Islet precursor cell (in vitro differentiated cells): ENCODE measurements at places on chromosomes 5 and 9.

DNA sequence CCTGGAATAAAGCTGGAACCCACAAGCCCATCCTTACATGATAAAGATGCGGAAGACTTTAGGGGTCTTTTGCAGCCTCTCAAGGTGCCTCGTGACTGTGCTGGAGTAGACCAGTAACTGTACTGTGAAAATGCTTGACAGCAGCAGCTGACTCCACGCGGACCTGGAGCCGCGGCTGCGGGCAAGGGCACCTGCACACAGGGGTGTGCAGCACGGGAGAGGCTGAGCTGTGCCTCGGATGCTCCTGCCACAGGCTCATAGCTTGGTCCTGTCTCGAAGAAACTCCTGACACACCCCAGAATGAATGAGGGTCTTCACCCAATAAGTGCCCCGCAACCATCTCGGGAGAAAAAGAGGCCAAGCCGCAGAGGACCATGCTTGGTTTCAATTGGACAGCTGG is 40.3 kb upstream of the CEP72 start:
- DNase-seq = no peak

DNA sequence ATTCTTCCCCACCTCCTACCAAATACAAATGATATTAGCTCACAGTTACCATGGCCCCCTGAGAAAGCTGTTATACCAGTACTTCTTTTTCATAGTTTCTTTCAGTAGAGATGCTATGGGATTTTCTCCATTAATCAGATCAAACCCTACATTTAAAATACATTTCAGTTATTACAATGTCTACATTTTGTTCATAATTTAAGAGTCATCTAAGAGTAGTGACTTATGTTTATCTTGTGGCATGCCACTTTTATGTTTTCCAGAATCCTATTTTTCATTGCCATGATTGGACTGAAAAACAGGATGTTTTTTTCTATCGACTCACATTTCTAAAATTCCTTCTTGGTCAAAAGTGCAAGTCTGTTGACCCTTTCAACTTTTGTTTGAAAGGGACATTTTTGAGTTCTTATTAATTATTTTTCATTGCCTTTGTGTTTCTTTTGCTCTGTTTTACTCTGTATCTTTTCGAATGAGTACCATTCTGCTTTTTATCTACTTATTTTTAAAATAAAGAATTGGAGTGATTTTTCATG is 77.4 kb upstream of the ANXA1 start:
- no peak for DNase-seq

- DNase-seq = no peak
Measured at GRCh38 chr5:65061250-65061973, 292.7 kb downstream of the CWC27 start.

GRCh38 chr5:127981498-127981897 is 102.1 kb upstream of the SLC12A2 start:
- DNase-seq = no peak

DNA sequence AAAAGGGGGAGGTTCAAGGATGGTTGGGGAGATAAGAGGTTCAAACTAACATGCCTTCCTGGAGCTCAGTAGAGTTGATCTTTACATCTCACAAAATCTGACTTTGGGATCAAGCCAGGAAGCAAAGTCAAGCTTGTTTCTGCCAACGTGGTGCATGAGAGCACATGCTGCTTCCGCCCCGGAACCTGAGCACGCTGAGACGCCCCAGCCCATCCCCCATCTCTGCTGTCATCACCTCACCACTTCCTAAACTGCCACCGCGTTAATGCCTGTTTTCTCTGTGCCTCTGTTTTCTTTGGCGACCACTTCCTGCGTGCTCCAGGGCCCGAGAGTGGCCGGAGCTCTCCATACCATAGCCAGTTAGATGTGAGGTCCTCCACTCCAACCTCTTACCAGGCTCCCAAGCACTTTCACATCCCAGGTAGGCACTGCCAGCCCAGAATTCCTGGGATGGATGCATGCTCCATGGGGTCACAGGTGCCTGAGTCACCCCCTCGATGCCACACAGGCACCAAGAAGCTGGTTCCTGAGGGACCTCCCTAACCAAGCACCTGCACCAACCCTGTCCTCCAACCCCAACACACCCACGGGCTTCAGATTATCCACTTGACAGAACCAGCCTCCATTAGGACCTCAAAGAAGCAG is 31.2 kb upstream of the AFAP1L1 start:
- no peak for DNase-seq

DNA sequence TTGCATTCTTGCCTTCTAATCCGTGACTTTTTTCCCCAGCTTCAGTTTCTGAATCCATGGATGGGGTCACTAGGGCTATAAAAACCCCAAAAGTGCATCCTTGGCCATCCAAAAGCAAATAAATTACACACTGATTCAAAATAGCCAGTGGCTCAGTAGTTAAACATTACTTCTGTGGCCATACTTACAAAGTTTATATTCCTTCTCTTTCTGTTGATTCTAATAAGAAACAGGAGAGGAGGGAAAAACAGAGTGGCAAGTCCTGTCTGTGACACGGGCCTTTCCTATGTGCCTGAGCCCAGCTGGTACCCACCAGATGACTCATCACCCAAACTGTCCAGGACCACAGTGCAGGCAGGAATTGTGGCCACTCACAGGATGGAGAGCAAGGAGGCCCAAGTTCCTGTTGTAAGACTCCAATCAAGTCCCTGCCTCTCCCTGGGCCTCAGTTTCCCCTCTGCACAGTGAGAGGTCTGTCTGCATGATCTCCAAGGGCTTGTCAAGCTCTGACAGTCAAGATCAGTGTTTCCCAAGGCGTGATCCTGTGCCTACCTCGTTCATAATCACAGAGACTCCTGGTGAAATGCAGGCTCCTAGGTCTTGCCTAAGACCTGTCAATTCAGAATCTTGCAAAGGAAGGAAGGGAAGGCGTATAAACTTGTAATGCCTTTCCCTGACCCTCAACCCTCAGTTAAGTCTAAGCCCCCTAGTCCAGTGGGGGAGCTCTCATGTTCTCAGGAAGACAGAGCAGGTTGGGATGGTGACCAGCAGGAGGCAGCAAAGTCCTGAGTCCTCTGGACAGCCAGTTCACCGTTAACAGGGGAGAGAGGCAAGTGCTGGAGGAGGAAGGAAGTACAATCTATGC is 29.5 kb downstream of the TNIP1 start:
- DNase-seq = peak; percentile 91

DNA sequence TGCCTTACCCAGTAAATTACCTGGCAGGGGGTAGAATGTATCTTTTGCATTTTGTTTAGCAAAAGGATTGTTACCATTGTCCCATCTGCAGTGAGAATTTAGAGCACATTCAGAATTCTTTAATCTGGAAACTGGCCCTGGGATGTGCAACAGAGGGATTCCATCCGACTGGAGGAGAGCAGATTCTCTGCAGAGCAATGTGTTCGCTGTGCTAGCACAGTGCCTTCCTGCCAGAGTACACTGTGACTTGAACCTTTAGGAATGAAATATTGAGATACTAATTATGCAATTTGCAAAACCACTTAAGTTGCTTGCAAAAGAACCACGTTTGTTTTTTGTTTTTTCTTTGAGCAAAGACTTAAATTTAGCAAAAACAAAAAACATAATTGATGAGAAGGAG is 22.5 kb upstream of the DMRT1 start:
- no peak for DNase-seq

GRCh38 chr5:154174091-154174490 is 16.4 kb upstream of the GALNT10 start:
- DNase-seq = no peak

DNA sequence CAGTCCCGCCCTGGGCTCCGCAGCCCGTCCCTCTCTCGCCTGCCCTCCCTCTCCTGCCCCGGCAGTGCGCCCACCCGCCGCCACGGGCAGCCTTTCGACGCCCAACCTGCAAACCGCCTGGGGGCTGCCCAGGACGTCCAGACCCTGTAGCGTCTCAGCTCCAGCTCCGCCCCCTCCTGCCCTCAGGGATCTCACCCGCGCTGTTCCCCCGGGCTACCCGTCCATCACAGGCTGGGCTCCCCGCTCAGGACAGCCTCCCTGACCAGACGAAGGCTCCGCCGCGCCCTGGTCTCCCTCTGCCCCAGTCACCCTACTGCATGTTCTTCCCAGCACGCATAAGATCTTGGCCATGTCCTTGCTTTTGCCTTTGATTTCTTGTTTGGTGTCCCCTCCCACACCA is 1.4 kb downstream of the RASGEF1C start:
- DNase-seq = no peak

DNA sequence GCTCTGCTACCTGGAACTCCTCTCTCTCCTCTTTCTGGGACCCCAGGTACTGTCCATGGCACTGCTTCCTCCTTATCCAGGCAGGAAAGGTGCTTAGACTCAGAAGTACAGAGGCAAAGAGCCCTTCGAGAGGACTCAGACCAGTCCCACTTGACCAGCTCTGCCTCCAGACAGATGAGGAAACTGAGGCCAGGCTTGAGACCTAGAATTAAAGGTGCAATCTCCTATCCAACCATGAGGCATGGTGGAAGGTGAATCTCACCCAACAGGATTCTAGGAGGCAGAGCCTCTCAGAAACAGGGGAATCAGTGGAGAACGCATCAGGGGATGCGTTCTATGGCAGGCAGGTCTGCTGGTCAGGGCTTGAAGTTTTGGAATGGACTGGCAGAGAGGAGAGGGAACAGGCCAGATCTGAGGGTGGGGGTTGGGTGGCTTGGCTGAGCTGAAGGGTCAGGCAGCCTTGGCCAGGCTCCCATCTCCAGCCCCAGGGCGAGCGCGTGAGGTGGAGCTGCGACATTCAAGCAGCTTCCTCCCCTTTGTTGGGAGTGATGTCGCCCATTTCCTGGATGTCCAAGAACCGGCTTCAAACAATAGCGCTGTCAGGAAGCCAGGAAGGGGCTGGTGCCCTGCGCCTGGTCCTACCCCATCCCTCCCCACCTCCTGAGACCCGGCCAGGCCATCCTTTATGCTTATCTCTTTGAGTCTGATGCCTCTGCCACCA is 26.2 kb downstream of the NDUFA8 start:
- DNase-seq = peak; percentile 76

DNA sequence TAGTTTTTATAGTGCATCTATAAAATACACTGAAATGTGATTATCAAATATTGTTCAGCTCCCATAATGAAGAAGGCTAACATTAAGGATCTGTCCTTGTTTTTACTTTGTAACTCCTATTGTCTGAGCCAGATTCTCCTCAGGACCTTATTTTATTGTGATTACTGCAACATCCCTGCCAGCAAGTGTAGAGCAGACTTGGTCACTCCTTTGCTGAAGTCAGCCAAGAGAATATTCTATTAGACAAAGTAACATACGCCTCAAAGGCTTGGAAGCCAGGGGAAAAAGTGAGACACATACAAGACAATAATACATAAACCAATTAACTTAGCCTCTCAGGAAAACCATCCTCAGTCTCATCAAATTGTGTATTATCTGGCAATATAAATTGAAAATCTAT is 269.6 kb downstream of the ARL15 start:
- DNase-seq = no peak

GRCh38 chr5:123708074-123708806 is 196.3 kb downstream of the CSNK1G3 start:
- DNase-seq = no peak

- no peak for DNase-seq
Measured at GRCh38 chr5:43190755-43191603, 1.0 kb upstream of the NIM1K start.

DNA sequence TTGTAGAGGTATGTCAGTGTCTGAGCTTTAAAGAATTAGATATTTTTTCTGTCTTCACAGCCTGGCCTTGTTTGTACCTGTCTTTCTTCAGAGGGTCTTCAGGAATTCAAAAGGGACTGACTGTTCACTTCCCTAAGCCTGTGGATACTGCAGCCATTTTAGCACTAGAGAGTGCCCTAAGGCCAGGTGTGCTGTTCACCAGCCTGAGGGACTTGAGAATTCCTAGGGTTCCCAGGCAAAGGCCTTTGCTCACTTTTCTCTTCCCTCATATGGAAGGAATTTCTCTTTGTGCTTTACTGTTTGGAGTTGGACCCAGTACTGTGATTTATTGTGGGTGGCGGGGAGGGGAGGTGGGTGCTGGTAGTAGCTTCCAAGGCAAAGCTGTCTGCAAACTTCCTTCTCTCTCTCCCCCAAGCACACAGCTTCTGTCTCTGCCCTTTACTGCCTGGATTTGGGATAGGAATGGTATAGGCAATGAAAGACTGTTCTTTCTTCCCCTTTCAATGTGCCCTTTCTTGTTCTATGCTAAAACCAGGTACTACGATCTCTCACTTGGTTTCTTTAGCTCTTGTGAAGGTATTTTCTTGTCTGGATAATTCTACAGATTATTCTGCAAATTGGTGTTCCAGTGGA is 9.7 kb upstream of the LRRC70 start:
- DNase-seq = peak; percentile 93

GRCh38 chr9:132235894-132236661 is 74.2 kb downstream of the NTNG2 start:
- DNase-seq = peak; percentile 90

GRCh38 chr5:140251527-140251973 is 51.4 kb downstream of the PFDN1 start:
- peak; percentile 98 for DNase-seq

DNA sequence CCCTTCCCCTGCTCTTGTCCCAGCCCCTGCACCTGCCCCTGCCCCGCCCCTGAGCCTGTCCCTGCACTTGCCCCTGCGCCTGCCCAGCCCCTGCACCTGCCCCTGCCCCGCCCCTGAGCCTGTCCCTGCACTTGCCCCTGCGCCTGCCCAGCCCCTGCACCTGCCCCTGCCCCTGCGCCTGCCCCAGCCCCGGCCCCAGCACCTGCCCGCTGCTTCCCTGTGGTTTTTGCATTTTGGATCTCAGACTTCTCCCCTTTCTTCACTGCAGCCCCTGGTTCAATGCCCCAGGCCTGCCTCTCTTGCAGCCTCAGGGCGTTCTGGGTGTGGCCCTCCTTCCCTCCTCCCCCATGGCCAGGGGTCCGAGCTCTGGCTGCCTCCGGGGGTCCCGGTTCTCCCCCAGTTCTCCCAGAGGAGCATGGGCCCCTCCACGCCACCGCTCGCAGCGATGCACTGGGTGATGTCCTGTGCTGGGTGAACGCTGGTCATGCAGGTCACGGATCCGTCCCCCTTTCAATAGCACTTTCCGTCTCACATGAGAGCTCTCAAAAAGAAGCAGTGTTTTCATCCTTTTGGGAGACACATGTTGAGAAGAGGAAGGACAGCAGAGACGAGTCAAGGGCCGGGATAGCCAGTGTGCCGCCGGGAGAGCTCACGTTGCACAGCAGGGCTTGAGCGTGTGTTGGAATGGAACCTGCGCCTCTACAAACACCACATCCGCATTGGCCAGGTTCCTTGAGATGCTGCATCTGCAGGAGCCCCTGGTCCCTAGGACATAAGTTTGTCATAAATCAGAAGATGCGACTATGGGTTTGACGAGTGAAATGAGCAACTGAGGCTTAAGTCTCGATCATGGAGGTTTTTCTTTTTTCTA is 44.0 kb upstream of the IRX4 start:
- peak; percentile 41 for DNase-seq
